ENCODE measurements at places on chromosomes 7 and 10.

- no peak for DNase-seq
These were observed 7.6 kb downstream of the FOXK1 start for GRCh38 chr7:4689668-4690067.

DNA sequence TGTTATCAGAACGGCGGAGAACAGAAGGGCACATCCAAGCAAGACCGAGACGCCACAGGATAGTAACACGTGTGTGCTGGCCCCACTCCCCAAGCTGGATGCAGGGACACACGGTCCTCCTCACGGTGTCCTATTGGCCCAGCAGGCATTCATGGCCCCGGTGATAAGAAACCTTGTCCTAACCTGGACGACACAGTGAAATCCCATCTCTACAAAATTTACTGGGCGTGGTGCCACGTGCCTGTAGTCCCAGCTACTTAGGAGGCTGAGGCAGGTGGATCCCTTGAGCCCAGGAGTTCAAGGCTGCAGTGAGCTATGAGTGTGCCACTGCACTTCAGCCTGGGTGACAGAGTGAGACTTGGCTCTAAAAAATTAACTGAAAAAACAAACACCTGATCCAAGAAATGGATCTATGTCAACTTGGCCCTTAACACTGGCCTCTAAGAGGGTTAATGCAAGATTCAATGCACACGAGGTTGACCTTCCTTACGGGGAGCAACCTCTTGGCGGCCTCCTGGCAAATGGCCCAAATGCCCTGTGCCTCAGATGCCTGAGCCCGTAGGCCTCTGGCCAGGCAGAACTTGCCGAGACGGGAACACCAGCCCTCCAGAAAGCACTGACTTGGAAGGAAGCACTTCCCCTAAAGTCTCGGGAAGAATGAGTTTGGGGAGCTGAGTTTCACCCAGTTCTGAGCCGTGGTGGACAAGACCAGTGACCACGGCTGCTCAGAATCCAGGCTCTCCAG lies 72.3 kb downstream of the ZRANB1 start:
- DNase-seq: no peak

DNA sequence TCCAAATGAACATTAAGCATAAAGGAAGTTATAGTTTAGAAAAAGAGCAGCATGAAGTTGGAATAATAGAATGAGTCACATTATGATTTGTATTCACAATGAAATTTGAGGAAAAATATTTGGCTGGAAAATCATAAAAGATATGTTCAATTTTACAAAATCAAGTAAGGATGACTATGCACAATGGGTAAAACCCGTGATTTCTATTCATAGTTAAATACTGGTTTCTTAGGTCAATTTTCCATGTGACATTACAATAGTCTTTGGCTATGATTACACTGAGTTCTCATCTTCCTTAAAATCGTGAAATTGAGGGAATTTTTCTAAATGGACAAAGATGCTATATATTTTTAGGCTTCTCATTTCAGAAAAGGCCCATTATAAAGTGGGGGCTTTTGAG lies 17.4 kb upstream of the CCDC172 start:
- DNase-seq: no peak

DNA sequence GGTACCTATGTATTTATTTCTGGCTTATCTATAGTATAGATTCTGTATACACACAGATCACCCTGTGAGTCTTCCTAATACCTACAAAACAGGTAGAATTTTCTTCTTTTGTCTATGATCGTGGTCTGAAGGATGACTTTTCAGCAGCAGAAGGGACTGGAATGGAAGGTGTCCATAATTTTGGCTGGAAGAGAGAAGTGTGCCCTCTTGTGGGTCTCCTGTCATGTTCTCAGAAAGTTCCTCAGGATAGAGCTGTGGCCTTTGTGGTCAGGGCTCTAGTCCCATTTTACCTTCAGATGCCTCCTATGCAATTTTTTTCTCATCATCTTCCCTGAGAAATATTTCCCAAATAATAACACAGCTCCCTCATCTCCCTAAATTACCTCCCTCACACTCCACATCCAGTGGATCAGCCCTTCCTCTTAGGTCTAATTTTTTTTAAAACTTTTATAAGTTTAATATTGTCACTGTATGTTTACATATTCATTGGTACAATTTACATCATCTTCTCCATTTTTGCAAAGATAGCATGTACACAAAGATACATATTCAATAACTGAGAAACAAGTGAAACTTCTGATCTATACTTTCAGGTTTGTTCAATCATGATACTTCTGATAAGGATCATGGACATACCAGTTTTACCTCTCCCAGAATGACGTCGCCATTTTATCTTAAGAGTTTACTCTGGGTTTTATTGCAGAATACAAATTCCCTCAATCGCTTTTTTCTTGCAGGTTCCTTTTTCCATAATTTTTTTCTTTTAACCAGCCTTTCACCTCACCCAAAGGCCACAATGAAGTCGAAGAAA lies 112.7 kb downstream of the REEP3 start:
- DNase-seq: no peak

DNA sequence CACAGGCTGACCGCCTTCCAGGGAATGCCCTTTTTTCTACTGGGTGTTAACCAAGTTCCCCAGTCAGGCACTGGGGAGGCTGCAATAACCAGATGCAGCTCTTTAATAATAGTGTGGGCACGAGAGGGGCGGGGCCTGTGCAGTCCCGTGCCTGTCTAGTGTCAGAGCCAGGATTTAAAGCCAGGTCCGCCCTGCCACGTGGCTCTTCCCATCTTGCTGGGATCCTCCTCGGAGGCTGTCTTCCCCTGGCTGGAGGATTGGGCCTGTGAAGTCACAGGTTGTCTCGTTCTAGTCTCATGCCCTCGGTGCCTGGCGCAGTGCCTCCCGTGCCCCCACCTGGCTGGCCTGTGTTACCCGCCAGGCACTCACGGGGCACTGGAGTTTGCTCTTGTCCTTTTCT lies 25.2 kb downstream of the TMEM120A start:
- DNase-seq: no peak

GRCh38 chr10:99700649-99701048 lies 31.3 kb downstream of the COX15 start:
- no peak for DNase-seq

DNA sequence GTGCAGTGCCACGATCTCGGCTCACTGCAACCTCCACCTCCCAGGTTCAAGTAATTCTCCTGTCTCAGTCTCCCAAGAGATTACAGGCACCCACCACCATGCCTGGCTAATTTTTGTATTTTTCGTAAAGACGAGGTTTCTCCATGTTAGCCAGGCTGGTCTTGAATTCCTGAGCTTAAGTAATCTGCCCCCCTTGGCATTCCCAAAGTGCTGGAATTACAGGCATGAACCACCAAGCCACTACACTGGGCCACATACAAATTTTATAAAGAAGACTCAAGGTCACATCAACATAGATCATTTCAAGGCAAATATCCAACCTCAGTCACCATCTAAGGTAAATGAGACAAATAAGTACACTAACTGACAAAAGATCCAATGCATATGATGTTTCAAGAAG lies 32.1 kb downstream of the IGF2BP3 start:
- DNase-seq: no peak

DNA sequence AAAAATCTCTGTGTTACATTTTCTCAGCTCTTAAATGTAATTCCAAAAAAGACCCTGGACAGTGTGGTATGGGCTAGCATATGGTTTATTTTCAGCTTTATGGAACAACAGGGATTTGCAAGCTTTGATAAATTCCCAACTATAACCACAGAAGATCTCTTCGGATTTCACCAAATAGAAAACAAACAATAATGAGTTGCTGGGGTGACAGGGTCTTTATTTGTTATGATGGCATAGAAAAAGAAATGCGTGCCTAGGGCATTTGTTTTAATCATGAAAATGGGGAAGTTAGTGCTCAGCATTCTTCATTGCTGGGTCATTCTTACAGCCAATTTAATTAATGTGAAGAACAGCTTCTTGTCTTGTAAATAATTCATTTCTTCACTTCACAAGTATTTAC lies 139.0 kb downstream of the LRRN3 start:
- no peak for DNase-seq

DNA sequence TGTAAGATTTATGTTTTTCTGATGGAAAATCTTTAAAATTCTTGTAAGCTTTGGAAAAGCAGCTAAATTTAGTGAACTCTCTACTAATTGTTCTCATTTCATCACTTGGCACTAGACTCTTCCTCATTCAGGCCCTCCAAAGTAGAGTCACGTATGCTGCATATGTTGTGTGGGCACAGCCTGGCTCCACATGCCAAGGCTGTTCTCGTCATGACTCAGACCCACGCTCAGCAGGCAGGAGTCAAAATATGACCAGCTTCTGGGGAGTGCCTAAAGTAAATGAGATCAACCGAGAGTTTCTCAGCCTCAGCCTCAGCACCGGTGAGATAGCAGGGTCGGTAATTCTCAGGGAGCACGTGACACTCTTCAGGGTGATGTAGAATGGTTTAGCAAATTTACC lies 1672.9 kb downstream of the REEP3 start:
- DNase-seq: no peak
